ENCODE measurements at places on chromosomes 11 and 22.
A peak's percentile ranks its signal among the peaks of the same experiment; 100 is the strongest.

- H3K36me3 ChIP-seq = no peaks in the 10 kb centered on the region
- no peaks in the 10 kb centered on the region for H3K27me3 ChIP-seq
- no peak overlapping the region for H3K4me3 ChIP-seq
- no peak overlapping the region for H3K27ac ChIP-seq
- no peak for DNase-seq
These were observed 1.4 kb downstream of the HBB start for GRCh38 chr11:5225480-5225871.

DNA sequence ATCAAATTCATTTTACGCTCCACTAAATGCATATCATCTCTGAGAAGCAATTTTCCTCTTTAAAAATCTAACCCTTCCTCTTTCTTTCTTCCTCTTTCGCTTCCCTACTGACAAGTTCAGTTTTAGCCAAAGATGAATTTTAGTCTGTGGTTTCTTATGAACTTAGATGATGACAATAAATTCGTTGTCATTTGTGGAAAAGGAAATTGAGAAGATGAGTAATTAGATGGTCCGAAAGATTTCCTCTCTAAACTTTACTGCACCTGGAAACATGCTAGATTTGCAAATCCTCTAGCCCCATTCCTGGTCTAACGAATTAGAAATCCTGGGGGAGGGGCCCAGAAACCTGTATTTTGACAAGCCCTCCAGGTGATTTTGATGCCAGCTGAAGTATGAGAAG, 855.4 kb upstream of the CHORDC1 start:
- no peak for DNase-seq
- H3K27me3 ChIP-seq = no peaks in the 10 kb centered on the region
- no peaks in the 10 kb centered on the region for H3K36me3 ChIP-seq
- no peak overlapping the region for H3K4me3 ChIP-seq
- H3K4me1 ChIP-seq = peaks cover 4% of the 10 kb centered on the region

DNA sequence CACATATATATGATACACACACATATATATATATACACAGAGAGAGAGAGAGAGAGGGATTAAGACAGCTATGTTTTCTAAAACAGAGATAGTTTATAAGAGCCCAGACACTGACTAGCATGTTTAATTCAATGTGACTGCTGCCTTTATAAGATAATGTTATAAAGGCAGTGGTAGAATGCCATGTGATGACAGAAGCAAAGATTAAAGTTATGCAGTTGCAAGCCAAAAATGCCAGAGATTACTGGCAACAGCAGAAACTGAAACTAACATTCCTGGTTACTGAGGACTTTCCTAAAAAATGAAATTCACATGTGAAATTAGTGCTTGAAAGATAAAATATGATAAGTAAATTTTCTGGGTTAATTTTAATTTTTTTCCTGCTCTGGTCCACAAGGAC, 1888.9 kb downstream of the LRRC4C start:
- no peaks in the 10 kb centered on the region for H3K36me3 ChIP-seq
- DNase-seq = no peak
- no peaks in the 10 kb centered on the region for H3K4me1 ChIP-seq
- H3K27me3 ChIP-seq = no peaks in the 10 kb centered on the region
- H3K27ac ChIP-seq = no peak overlapping the region

DNA sequence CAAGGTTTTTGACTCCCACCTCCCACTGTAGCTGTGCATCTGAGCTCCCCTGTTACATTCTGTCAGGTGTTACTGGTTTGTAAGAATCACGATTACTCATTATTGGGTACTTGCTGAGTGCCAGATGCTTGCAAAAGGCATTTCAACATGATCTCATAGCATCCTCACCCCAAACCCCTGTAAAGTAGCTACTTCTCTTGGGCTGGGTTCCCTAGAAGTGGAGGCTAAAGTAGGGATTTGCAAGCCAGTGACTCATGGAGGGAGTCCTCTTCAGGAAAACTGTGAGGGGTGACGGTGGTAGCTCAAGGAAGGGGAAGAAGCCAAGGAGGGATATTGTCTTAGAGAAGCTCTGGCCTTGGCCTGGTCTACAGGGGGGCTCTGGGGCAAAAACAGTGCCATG, 78.6 kb downstream of the TIMP3 start:
- H3K4me3 ChIP-seq = no peak overlapping the region
- peaks cover 44% of the 10 kb centered on the region for H3K4me1 ChIP-seq
- no peak for DNase-seq
- H3K27ac ChIP-seq = no peak overlapping the region
- H3K36me3 ChIP-seq = no peaks in the 10 kb centered on the region

DNA sequence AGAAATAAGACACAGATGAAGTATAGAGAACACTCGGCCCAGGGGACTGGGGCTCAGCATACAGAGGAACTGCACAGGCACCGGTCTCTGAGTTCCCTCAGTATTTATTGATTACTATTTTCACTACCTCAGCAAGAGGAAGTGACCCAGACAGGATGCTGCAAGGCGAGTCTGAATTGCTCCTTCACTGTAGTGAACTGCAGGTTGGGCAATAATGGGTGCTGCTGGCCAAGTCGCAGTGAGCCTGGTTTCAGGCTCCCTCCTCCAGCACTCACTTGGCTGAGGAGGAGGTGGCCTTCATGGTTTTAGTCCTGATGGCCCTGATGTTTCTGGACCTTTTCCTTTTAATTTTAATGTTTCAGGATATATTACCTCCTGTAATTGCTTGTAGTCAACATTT, 10.4 kb downstream of the OR52K2 start:
- H3K36me3 ChIP-seq = no peaks in the 10 kb centered on the region
- DNase-seq = no peak
- H3K4me3 ChIP-seq = no peak overlapping the region

- no peak overlapping the region for H3K4me3 ChIP-seq
- no peaks in the 10 kb centered on the region for H3K4me1 ChIP-seq
- H3K36me3 ChIP-seq = peaks cover 11% of the 10 kb centered on the region
These were observed 52.0 kb upstream of the SUSD2 start for GRCh38 chr22:24129263-24129651.

DNA sequence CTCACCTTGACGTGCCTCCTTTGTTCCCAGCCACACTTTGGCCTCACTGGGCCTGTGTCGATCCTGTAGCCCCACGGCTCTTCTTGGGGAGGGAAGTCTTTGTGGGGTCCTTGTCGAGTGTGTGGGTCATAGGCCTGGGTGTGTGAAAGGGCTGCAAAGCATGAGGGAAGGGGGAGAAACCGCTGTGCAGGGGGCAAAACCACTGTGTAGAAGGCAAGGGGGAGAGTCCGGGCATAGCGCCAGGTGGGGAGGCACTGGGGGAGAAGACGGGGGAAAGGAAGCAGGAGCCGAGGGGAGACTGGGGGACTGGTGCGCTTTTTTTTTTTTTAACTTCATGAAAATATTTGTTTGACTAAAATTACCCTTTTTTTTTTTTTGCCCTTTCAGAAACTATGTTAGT, 65.1 kb upstream of the RASD2 start:
- no peak for DNase-seq
- peaks cover 45% of the 10 kb centered on the region for H3K4me1 ChIP-seq
- H3K27me3 ChIP-seq = no peaks in the 10 kb centered on the region
- peaks cover 2% of the 10 kb centered on the region for H3K36me3 ChIP-seq

GRCh38 chr11:2564588-2565425, 120.0 kb downstream of the KCNQ1 start:
- no peaks in the 10 kb centered on the region for H3K27me3 ChIP-seq
- peaks cover 23% of the 10 kb centered on the region for H3K4me1 ChIP-seq
- H3K36me3 ChIP-seq = no peaks in the 10 kb centered on the region
- DNase-seq = no peak
- no peak overlapping the region for H3K27ac ChIP-seq

DNA sequence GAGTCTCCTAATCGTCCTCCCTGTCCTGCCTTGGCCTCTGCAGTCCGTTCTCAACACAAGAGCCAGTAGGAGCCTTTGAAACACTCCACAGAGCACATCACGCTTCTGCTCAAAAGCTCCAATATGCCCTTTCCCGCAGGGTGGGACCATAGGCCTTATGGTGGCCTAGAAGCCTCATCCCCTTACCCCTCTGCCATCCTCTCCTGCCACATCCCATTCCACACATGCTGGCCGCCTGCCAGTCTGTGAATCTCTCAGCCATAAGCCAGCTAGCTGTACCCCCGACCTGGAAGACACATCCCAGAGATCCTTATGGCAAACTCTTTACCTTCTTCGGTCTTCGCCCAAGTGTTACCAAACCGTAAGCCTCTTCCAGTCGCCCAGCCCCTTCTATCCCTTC, 157.8 kb downstream of the ENTHD1 start:
- H3K36me3 ChIP-seq = no peaks in the 10 kb centered on the region
- H3K27me3 ChIP-seq = peaks cover 37% of the 10 kb centered on the region
- H3K4me3 ChIP-seq = no peak overlapping the region

GRCh38 chr11:93196816-93197379, 893 bp downstream of the SLC36A4 start:
- peak overlapping the region; percentile 87 for H3K4me3 ChIP-seq
- H3K4me1 ChIP-seq = peaks cover 11% of the 10 kb centered on the region
- no peaks in the 10 kb centered on the region for H3K27me3 ChIP-seq

DNA sequence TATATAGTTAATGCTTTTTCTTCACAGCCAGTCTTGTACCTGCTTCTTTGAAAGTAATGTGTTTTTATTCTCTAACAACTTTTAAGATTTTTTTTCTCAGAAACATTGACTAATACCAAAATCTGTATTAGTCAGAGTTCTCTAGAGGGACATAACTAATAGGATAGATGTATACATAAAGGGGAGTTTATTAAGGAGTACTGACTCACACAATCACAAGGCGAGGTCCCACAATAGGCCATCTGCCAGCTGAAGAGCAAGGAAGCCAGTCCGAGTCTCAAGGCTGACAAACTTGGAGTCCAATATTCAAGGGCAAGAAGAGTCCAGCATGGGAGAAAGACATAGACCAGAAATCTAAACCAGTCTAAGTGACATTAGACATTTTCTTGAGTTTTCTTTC, 140.0 kb downstream of the RAB38 start:
- DNase-seq = no peak
- no peak overlapping the region for H3K27ac ChIP-seq
- no peak overlapping the region for H3K4me3 ChIP-seq

GRCh38 chr11:42849362-42849761, 462.4 kb upstream of the API5 start:
- H3K4me1 ChIP-seq = peaks cover 10% of the 10 kb centered on the region
- no peak overlapping the region for H3K27ac ChIP-seq
- H3K27me3 ChIP-seq = no peaks in the 10 kb centered on the region
- H3K36me3 ChIP-seq = no peaks in the 10 kb centered on the region
- H3K4me3 ChIP-seq = no peak overlapping the region

DNA sequence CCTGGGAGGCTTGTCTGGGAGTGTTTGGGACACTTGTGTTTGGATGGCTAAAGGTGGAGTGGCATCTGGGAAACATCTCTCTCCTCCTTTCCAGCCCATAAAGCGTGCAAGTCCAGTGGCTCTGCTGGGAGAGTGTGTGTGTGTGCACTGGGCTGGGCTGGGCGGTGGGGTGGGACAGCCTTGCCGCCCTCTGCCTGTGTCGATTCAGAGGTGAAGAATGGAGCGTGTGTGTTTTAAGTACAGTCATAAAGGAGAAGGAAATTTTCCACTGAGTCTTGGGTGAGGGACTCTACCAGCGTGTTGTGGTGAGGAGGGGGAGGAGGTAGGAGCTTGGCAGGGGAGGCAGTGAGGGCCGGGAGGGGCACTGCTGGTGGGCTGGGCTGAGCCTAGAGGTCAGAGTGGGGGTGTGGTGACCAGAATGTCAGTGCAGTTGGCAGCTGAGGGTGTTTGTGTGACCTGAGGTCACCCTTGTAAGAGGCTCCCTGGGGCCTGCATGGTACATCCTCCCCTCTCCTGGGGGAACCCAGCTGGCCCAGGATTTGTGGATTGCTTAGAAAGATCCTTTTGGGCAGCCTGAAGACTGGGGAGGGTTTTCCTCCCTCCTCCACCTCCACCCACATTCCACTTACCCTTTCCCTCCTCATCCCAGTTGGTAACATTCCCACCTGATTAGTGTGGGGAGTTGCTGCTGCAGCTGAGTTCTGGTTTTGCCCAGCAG, 1.7 kb downstream of the TIMP3 start:
- peaks cover 42% of the 10 kb centered on the region for H3K4me1 ChIP-seq
- H3K27me3 ChIP-seq = no peaks in the 10 kb centered on the region
- peak overlapping the region; percentile 35 for H3K27ac ChIP-seq

DNA sequence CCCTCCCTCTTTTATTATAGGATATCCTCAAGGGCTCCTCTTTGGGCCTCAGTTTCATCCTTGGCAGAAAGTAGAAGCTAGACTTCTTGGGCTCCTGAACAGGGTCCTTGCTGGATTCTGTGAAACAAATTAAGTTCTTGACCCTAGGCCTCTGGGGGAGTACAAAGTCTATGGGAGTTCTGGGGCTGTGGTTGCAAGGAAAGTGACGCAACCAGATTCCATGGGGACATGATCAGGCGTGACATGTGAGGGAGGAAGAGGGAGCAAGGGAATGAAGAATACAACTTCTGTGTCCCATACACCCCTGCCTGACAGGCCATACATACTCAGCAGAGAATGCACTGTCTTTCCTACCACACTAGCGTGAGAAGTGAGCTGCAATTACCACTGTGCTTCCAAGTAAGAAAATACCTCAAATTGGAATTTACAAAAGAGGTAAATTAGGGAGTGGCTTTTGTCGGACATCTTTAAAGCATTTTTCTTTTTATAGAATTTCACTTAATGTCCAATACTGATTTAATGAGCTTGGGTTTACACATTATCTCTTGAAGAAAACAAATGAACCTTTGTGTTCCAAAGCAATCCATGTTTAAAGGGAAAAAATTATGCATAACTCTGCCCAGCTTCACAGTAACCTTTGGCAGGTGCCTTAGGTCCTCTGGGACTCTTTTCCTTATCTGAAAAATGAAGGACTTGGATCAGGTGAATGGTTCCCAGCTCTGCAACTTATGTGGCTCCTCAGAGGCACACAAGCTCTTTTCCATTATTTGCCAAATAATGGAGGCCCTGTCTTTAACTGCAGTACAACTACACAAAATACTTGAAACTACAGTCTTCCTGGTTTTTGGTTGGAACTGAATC, 38.9 kb downstream of the LIMK2 start:
- peaks cover 72% of the 10 kb centered on the region for H3K4me1 ChIP-seq
- peak overlapping the region; percentile 95 for H3K27ac ChIP-seq
- H3K27me3 ChIP-seq = no peaks in the 10 kb centered on the region
- H3K36me3 ChIP-seq = no peaks in the 10 kb centered on the region
- H3K4me3 ChIP-seq = peak overlapping the region; percentile 88

DNA sequence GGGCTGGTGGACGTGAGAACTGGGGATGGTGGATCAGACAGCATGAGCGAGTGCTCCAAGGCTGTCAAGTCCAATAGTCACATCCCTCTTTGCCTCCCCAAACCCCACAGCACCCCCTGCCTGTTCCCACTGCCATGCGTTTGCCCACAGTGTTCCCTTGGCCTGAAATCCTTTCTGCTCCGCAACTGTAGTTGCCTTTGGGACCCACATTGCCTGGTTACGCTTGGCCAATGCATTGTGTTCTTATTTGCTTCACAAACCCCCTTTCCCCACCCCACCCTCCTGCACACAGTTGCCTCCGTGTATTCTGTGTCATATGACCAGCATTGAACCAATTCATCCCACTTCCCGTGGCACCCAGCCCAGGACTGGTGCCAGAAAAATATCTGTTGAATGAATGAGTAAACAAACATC, 2.1 kb upstream of the KIAA0930 start:
- no peak for DNase-seq
- peaks cover 28% of the 10 kb centered on the region for H3K4me1 ChIP-seq
- no peak overlapping the region for H3K4me3 ChIP-seq
- no peaks in the 10 kb centered on the region for H3K36me3 ChIP-seq
- no peaks in the 10 kb centered on the region for H3K27me3 ChIP-seq
- no peak overlapping the region for H3K27ac ChIP-seq

Data from mesothelial cell of epicardium (in vitro differentiated cells).